Ureter (tissue), 1 donor: ENCODE measurements at places on chromosomes 4 and X.

DNA sequence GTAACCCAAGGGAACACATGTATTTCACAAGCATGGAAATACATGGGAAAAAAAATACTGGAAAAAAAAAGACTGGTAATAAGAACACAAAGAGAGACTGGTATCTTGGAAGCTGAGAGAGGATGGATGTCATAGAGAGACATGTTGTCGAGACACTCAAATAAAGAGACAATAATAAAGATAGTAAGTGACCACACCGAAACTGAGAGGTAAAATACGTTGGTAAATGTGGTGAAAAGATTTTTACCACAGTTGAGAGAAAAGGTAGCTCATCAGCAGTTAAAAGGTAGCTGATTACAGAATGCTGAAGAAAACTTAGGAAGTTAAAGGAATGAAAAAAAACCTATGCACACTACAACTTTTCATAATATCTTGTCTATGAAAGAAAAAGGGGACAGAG is 81.1 kb downstream of the ARAP2 start:
- DNase-seq = no peak

DNA sequence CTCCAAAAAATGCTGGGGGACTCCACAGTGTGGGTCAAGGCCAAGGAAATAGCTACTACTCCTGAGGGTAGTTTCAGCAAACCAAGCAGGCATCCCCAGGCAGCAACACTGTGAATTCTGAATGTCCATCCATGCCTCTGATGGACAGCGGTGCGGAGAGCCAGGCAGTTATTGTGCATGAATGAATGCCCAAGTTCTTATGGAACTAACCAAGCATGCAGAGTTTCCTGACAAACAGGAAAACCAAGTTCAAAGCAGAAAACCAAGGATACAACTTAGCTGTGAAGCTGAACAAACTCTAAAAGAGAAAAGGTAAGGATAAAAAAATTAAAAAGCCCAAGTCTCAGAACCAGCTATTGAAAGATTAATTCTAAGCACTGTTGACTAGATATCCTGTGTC is 642.6 kb upstream of the HS3ST1 start:
- no peak for DNase-seq

- no peak for DNase-seq
Observed at GRCh38 chr4:155757745-155758265, 1.0 kb upstream of the GUCY1B1 start.

GRCh38 chr4:7158081-7158750 is 34.1 kb upstream of the SORCS2 start:
- DNase-seq = peak; percentile 13

DNA sequence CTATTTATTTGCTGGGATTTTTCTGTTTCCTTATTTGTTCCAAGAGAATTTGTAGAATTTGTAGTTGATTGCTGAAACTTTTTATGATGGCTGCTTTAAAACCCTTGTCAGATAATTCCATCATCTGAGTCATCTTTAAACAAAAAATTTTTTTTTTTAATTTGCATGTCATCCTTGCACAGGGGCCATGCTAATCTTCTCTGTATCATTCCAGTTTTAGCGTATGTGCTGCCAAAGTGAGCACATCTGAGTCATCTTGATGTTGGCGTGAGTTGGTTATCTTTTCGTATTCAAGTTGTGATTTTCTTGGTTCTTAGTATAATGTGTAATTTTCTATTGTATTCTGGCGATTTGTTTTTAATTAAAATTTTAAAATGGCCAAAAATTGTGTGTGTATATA is 18.7 kb upstream of the ZNF157 start:
- DNase-seq = no peak

DNA sequence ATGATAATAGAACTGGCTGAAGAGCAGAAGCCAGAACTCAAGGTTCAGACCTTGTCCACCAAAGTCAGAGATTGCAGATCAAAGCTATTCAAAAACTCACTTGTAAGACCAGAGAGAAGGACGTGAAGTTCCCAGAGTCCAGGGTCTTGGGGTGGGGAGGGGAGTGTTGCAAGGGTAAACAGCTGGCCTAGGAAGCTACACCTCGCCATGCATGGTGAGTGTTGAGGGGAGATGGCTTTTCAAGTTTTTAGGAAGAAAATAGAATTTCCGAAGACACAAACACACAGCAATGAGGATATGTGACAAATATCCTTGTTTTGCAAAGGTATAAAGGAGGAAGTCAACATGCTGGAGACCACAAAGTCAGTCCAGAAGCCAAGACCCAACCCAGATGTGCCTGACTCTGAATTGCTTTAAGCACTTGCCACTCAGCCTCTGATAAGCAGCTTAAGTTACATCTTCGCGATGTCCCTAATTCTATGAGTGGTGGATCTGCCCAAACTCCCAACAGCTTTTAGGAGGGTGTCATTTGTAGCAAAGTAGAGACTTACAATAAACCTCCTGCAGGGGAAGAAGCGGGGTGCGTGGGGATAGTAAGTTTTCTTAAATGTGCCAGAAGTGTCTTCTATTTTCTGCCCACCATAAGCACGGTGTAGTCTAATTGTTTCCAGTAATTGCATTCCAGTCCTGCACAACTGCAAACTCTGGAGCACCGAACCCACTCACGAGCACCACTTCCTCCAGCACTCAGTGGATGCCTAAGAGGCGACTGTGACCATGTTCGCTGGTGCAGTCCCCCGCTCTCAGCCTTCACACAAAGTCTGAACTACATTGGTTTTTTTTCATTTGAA is 26.5 kb downstream of the HAND2 start:
- no peak for DNase-seq

- DNase-seq = no peak
Observed at GRCh38 chrX:57313583-57314215, 27.2 kb downstream of the FAAH2 start.
